ENCODE measurements at places on chromosomes 12 and 14. TPM values are rescaled to one million over a fixed set of nuclear protein-coding genes. Genes with fewer than 3 reads are reported as not detected.

Gene OR4Q3
- polyA plus RNA-seq, result not detected

Gene TBC1D30
- 0.48 TPM for polyA plus RNA-seq

Gene MYRFL
- polyA plus RNA-seq, result not detected

Gene LRTM2
- not detected for polyA plus RNA-seq

Data from K562 (cell line).